G401 (cell line): ENCODE measurements at places on chromosomes 12 and 14. TPM values are rescaled to one million over a fixed set of nuclear protein-coding genes. Genes with fewer than 3 reads are reported as not detected.
A peak's percentile ranks its signal among the peaks of the same experiment; 100 is the strongest.

- no peak for DNase-seq
Measured at GRCh38 chr12:122394626-122395194, 27.8 kb downstream of the CLIP1 start.

DNA sequence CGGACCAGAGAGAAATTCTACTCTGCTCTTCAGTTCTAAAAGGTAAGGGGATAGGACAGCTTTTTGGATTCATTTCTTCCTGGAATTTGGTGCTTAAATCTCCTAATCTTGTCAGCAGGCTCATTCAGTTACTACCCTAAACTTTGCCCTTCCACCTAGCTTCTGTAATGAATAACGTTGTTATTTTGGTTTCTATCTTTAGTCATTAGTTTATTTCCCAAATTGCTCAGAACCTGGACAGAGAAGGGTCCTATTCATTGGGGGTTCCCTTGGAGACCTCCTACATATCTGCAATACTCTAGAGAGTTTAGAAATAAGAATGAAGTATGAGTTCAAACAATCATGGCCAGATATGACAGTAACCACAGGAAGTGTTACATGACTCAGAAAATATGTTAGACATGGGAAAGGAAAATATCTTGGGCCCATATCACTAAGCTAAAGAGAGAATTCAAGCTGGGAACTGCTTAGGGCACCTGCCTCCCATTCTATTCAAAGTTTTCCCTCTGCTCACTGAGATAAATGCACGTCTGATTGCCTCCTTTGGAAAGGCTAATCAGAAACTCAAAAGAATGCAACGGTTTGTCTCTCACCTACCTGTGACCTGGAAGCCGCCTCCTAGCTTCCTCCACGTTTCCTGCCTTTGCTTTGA, 87.9 kb downstream of the GAS2L3 start:
- no peak for DNase-seq

KRT83 gene
- 0.07 TPM in 1 of 2 replicates, not detected in the other for total RNA-seq

DNA sequence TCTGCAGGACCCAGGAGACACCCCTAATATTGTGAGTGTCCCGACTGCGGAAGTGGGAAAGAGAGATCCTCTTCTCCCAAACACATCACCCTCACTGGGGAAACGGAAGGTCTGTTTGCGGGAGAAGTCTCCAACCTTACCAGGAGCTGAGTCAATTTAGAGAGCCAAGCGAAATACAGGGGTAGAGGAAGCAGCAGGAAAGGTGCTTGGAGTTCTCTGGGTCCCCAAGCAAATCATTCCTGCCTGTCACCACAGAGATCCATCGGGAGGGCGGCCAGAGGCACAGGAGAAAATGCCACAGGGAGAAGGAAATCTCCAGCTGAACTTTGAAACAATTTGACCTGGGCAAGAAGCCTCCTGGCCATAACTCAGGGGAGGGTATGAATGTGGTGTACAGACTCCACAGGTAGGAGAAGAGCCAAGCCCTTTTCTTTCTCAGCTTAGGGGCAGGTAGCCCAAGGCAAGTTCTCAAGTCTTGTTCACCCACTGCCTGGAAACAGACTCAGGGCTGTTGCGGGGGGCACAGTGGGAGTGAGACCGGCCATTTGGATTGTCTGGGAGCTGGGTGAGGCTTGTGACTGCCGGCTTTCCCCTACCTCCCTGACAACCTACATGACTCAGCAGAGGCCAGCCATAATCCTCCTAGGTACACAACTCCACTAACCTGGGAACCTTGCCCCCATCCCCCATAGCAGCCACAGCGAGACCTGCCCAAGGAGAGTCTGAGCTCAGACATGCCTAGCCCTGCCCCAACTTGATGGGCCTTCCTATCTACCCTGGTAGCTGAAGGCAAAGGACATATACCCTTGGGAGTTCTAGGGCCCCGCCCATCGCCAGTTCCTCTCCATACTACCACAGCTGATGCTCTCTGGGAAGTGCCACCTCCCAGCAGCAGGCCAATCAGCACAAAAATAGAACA, 211.9 kb upstream of the ARHGAP5 start:
- no peak for DNase-seq

ERG28 gene
- 15.1 and 16.6 TPM in 2 replicates for total RNA-seq

GRCh38 chr14:105710119-105711043, 184.0 kb downstream of the TMEM121 start:
- DNase-seq, result no peak

AQP5 gene
- not detected in 2 replicates for total RNA-seq

UBE3B gene
- total RNA-seq, result 20.3 and 37.8 TPM in 2 replicates

DNA sequence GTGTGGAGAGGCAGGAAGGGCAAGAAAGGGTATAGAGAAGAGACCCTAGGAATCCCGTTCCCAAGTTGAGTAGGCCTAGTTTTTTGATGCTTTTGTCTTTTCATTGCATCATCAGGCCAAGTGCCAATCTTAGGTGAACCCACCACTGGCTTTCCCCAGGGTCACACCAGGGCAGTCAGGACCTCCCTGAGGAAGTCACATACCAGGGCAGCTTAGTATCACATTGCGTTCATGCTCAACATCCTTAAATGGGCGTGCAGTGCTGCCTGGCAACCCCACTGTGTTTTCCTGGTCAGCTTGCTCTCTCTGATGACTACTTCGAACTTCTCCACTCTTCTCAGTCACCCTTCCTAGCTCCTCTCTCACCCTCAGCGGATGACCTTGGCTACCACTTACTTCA, 9.0 kb downstream of the ASIC1 start:
- no peak for DNase-seq

- DNase-seq, result no peak
Measured at GRCh38 chr12:3311027-3311402, 180.0 kb upstream of the PRMT8 start.

ACOT6 gene
- total RNA-seq, result not detected in 2 replicates

GRCh38 chr12:127143020-127143419, 1124.0 kb upstream of the TMEM132C start:
- DNase-seq, result no peak

GRCh38 chr12:88763536-88764100, 183.3 kb upstream of the KITLG start:
- DNase-seq, result no peak

TAS2R19 gene
- total RNA-seq, result not detected in 2 replicates

SLC25A47 gene
- 0.06 TPM in 1 of 2 replicates, not detected in the other for total RNA-seq

GRCh38 chr12:52925717-52926595, 21.1 kb upstream of the KRT8 start:
- no peak for DNase-seq

NRIP2 gene
- not detected in 2 replicates for total RNA-seq

VWF gene
- total RNA-seq, result 0.06 and 0.34 TPM in 2 replicates

C12orf54 gene
- total RNA-seq, result not detected in 2 replicates

DDHD1 gene
- 24.5 and 39.9 TPM in 2 replicates for total RNA-seq

DNA sequence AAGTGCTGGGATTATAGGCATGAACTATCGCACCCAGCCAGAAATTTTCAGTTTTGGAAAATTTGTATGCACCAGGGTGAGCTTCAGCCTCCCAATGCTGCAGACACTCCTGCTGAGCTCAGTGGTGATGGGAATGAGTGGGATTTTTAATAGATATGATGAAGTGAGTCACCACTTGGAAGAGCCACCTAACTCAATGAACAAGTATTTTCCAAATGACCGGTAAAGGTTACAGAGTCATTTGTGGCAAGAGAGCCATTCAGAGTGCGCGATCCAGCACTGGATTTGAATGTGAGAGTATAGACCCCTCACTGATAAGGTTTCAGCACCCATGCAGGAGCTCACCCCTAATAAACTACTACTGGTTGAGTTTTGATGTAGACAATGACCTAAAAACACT, 100.7 kb downstream of the PPP2R5C start:
- DNase-seq, result no peak

- no peak for DNase-seq
Measured at GRCh38 chr12:107264667-107265066, 171.3 kb upstream of the CRY1 start.

GRCh38 chr12:48336061-48336460, 14.7 kb downstream of the ZNF641 start:
- DNase-seq, result no peak

CCNT1 gene
- 17.5 and 29.7 TPM in 2 replicates for total RNA-seq

DNA sequence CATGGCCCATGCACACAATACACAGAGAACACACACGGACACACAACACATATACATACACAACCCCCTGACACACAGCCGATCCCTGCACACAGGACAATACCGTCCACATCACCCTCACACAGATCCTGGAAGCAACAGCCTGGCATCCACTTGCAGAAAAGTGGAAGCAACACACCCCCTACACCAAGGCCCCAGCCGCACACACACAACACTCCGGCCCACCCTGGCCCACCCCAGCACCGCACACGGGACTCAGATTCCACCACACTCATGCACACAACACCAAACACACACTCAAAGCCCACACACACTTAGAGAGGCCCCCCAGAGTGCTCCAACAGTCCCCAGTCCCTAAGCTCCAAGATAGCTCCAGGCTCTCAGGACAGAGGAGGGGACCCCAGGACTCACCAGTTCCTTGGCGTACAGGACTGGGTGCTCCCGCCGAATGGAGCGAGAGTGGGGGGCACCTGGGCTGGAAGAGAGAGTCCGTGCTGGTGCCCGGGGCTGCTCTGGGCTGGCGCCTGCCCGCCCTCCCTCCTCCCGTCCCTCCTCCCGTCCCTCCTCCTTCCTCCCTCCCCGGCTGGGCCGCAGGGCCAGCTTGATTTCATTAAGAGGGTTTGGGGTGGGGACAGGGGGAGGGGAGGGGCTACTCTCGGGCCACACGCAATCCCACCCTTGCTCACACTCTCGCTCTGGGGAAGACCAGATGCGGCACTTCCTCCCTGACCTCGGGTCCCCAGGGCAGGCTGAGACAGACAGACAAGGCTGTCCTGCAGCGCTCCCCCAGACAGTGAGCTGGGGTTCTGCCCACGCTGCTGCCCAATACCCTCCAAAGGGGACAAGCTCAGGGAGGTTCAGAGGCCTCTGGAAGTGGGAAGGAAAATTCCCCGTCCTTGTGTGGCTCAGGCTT, at the start of gene TMEM119:
TMEM119 (minus strand) TSS at position 526 of the 913 bp plus-strand sequence. CDS start 5,701 bp downstream, outside the sequence.
- no peak for DNase-seq

RPGRIP1 gene
- 0.18 TPM in 1 of 2 replicates, not detected in the other for total RNA-seq

PMEL gene
- total RNA-seq, result 22.2 and 27.9 TPM in 2 replicates

ZFHX2 gene
- total RNA-seq, result under 0.01 and 0.03 TPM in 2 replicates

DNA sequence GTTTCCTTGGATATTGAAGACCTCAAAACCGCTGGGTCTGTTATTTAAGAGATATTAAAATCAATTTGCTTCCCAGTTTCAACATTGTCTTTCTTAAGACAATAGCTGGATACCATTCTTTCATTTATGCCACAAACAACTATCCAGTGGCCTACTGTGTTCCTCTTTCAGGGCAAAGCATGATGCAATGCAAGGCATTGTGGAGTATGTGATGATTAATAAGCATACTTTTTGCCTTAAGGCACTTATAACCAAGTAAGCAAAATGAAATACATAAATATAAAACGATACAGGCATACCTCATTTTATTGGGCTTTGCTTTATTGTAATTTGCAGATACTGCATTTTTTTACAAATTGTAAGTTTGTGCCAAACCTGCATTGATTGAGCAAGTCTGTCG, 45.5 kb downstream of the SCN8A start:
- no peak for DNase-seq

DNA sequence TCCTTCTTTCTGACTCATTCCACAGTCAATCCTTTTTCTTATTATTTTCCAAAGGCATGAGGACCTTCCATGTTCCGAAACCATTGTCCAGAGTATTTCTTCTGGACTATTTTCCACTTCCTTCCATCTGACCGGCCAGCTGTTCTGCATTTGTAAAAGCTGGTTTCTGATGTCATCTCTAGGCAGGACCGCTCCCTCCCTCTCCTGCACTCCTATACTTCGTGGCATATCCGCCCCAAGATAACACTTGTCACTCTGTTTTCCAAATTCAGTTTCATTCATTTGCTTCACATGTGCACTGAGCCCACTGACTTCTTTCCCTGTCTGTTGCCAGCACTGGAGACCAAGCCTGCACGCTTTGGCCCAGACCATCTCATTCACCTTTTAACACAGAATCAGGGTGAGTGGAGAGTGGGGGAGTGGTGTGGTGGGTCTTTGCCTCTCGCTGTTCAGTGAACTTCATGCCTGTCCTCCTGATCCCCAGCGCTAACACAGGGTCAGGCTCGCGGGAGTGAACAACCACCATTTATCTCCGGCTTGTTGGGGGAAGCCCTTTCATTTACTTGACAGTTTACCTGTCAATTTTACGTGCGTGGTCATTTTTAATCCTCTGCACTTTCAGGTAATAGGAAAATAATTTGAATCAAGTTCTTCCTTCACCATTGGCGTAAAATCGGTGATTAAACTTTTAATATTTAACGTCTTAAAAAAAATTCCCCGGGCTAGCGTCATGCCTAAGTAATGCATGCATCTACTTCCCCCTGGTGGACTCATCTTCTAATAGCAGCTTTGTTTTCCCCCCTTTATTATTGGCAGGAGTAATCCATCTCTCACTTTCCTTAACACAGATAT, 52.5 kb downstream of the C12orf75 start:
- DNase-seq, result peak; percentile 59

- no peak for DNase-seq
Measured at GRCh38 chr12:51887476-51888315, at the start of gene ANKRD33. ANKRD33 (plus strand) TSS chr12:51888103; CDS start chr12:51888187, 84 bp downstream.

- no peak for DNase-seq
Measured at GRCh38 chr12:130429656-130430505, 92.2 kb downstream of the PIWIL1 start.

DNA sequence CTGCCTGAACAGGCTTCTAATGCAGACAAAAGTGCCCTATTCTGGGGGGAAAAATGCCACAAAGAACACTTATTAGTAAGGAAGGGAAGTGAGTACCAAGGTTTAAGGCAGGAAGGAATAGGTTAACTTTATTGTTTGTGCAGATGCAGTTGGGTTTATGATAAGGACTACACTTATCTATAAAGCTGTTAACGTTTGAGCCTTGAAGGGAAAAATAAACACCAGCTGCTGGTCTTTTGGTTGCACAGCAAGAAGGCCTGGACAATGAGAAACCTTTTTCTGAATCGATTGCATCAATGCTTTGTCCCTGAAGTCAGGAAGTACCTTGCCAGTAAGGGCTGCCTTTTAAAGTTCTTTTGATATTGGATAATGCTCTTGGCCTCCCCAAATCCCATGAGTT, 407.8 kb downstream of the ATP23 start:
- no peak for DNase-seq

- DNase-seq, result no peak
Measured at GRCh38 chr14:55470025-55470424, 29.6 kb upstream of the TBPL2 start.

DNA sequence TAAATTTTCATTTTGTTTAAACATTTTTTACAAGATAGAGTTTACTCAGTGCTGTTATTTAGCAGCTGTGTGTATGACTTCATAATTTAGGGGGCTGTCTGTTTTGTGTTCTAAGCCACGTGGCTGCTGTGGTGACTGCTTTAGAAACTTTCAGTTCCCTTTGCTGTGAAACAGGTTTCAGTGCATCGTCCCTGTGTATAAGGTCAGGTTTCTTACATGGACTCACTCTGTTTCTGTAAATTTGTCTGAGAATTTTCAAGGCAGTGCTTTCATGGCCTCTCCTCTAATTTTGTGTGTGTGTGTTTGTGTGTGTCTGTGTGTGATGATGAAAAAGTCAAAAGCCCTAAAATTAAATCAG, 32.4 kb downstream of the BICD1 start:
- peak; percentile 42 for DNase-seq

GRCh38 chr14:24231263-24232120, 675 bp downstream of the NEDD8 start:
- DNase-seq, result no peak

- peak; percentile 29 for DNase-seq
Measured at GRCh38 chr12:127809275-127809674, 457.7 kb upstream of the TMEM132C start.

- no peak for DNase-seq
Measured at GRCh38 chr14:88535149-88535548, 19.7 kb downstream of the PTPN21 start.

- DNase-seq, result no peak
Measured at GRCh38 chr12:26891704-26892103, 46.1 kb downstream of the INTS13 start.
